ENCODE measurements at places on chromosomes 2 and 18.

GRCh38 chr2:28906376-28906775, 11.9 kb downstream of the WDR43 start:
- DNase-seq: no peak

- no peak for DNase-seq
Measured at GRCh38 chr18:3840766-3841165, 390.8 kb downstream of the TGIF1 start.

GRCh38 chr2:18365342-18365741, 195.1 kb downstream of the RDH14 start:
- DNase-seq: no peak

- DNase-seq: no peak
Measured at GRCh38 chr18:49597157-49597931, 35.5 kb downstream of the LIPG start.

DNA sequence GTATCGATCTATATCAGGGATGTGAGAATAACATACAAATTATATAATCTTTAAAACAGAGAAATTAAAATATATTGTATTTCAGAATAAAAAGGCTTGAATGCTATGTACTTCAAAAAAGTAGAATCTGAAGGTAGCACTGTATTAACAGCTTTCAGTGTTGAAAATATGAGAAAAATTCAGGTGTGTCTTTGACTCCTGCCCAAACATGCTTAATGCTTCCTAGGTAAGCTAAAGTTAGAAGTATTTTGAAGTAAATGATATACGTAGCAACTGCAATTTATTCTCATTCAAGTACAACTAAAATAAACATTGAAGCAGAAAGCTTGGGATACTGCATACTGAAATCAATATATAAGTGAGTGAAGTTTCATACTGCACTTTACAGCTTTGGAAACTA, 1082.0 kb upstream of the ACVR2A start:
- DNase-seq: no peak

GRCh38 chr18:59951591-59951990, 51.8 kb downstream of the PMAIP1 start:
- DNase-seq: no peak

- DNase-seq: no peak
Measured at GRCh38 chr18:28884304-28884703, 707.4 kb upstream of the CDH2 start.

DNA sequence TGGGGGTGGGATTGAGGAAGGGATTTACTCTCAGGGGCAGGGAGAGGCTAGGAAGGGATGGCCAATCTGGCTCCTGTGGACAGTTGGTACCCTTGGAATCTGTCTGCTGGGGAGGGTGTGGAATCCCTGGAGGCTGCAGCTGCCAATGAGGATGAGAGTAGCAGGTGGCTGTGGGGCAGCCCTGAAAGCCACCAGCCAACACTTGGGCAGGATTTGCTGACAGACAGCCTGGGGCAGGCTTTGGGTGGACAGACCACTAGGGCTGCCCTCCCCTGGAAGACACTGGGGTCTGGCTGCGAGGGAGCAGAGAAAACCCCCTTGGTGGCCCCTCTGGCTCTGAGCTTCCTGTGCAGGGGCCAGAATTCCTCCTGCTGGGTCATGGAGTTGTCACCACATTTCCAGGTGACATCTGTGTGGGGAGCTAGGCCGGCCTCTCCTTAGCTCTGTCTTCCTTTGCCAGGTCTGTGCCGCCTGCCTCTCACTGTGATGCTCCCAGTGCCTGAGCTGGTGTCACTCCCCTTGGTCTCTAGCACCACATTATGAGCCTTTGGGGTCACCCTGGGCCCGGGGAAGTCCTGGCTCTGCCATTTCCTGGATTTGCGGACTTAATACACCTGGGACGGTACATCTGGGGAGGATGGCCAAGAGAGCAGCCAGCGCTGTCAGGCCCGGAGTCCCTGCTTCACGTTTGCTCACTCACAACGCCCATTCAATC, 13.4 kb upstream of the ARHGEF4 start:
- no peak for DNase-seq

GRCh38 chr18:6590326-6590725, 139.2 kb upstream of the ARHGAP28 start:
- DNase-seq: no peak

- DNase-seq: no peak
Measured at GRCh38 chr2:38652431-38653273, 13.3 kb upstream of the GALM start.

- DNase-seq: no peak
Measured at GRCh38 chr2:2731101-2731815, 400.2 kb upstream of the MYT1L start.

- DNase-seq: no peak
Measured at GRCh38 chr2:68292108-68292710, 27.5 kb downstream of the CNRIP1 start.

- DNase-seq: no peak
Measured at GRCh38 chr2:232335859-232336215, 42.7 kb upstream of the ALPP start.

DNA sequence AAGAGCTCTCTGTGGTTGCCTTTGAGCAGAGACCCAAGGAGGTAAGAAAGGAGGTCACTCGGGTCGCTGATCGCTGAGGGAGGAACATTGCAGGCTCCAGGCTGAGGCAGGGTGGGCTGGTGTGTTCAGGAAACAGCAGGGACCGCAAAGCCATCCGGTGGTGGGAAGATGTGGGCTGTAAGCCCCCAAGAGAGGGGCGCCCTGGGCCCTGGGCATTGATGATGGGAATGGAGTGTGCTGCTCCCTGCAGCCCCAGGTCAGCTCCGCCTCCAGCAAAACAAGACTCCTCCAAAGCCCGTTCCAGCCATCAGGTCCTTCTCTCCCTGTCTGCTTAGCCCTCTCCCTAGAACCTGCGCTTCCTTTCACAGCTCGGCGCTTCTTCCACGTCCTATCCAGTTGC, 229.7 kb downstream of the KLHL29 start:
- no peak for DNase-seq

GRCh38 chr2:18763338-18763737, 174.0 kb upstream of the NT5C1B start:
- DNase-seq: no peak

- DNase-seq: no peak
Measured at GRCh38 chr2:214774108-214774507, 35.4 kb downstream of the BARD1 start.
